ENCODE measurements at places on chromosomes 1 and 21.
A peak's percentile ranks its signal among the peaks of the same experiment; 100 is the strongest.

DNA sequence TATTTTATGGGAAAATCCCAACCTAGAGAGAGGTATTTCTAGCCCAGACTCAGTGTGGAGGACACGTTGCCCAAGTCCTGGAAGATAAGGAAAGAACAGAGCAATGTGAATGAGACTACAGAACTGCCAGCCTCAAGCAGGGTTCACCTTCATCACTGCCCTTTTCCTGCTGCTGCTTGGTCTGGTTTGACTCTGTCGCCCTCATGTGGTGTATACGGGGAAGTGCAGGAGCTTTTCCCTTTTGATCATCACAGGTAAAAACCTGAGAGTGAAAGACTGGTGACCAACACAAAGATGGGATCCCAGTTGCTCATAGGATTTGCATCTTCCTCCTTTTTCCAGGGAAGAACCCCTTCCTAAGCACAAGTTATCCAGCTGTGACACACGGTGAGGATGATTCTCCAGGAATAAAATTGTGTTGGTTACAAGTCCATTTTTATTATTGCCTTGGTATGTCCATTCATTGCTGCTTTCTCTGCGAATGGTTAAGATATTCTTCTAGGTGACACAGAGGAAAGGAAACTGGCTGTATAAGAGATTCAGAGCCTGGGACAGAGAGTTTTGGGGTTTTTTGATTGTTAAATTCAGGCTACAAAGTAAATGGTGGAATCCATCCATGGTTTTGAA lies 89.5 kb upstream of the CD53 start:
- no peak for DNase-seq

- DNase-seq: no peak
These were observed 367.7 kb downstream of the PRDM2 start for GRCh38 chr1:14067711-14068110.

- DNase-seq: no peak
These were observed 242.3 kb downstream of the TOMM20 start for GRCh38 chr1:234886081-234886984.

DNA sequence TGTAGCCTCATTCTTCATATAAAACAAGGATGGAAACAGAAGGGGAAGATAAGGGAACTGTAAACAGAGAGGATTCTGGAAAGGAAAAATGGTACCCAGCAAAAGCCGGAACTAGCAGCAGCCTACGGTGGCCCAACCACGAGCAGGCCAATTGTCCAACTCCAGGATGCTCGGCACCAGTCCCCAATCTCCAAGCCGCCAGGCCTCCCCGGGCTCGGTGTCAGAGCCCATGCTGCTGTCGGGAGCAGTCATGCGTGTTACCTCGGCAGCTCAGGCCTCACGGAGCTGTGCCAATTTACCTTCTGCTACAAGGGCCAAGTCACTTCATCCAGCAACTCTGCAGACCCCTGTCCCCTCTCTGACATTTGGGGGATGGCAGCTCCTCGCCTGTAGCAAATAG lies 130.8 kb downstream of the ZBTB18 start:
- no peak for DNase-seq

- DNase-seq: no peak
These were observed 84.7 kb downstream of the NOTCH2 start for GRCh38 chr1:119984771-119985170.

- no peak for DNase-seq
These were observed 8.6 kb upstream of the ACBD3 start for GRCh38 chr1:226195144-226195543.

DNA sequence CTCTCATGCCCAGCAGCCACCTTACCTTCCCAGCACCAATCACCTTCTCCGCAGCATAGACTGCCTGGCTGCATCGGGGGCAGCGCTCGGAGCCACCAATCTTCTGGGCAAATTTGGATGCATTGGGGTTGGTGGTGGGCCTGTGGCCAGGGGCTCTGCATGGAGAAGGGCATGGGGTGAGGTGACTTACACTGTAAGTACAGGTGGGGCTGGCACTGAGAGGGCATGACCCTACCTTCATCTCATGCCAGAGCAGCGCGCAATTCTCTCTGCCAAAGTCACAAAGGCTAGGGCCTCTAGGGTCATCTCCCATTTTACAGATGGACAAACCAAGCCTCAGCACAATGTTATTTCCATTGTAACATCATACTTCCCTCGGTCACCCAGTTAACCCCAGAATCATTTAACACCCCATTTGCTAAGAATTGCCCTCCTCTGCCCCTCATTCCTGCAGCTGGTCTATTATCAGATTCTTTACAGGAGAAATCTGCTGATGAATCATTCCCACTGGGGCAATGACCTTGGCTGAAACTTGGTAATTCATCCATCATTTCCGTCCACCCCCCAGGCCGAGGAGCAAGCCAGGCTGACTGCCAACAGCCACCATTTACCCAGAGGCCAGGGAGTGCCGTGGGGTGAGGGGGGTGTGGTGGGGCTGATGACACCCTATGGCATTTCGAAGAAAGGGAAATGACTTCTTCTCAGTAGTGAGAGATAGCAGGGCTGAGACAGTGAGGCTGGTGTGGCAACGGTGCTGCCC lies 17.9 kb downstream of the CSRP1 start:
- DNase-seq: no peak

GRCh38 chr1:36207339-36207738 lies 16.9 kb upstream of the THRAP3 start:
- DNase-seq: peak; percentile 12

GRCh38 chr1:77265180-77265579 lies 16.6 kb upstream of the AK5 start:
- no peak for DNase-seq

GRCh38 chr1:200512191-200512590 lies 102.4 kb upstream of the ZNF281 start:
- no peak for DNase-seq

- DNase-seq: peak; percentile 78
These were observed 2.4 kb upstream of the NFIA start for GRCh38 chr1:61079898-61080336.

- no peak for DNase-seq
These were observed 176.5 kb downstream of the HIVEP3 start for GRCh38 chr1:41742219-41742618.

GRCh38 chr1:63010913-63011660 lies 227.2 kb downstream of the ATG4C start:
- DNase-seq: no peak

- DNase-seq: no peak
These were observed 18.3 kb upstream of the PSMB2 start for GRCh38 chr1:35659589-35659988.

DNA sequence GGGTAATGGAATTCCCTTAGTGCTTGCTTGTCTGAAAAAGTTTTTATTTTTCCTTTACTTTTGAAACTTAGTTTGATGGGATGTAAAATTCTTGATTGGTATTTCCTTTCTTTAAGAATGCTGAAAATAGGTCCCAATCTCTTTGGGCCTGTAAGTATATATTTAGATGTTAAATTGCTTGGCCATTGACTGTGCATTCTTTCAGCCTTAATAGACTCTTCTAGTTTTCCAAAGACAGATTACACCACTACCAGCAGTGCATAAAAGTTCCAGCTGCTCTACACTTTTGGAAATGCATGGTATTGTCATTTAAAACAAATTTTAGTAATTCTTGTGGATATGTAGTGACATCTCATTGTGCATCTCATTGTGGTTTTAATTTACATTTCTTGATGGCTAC lies 464.8 kb upstream of the USP24 start:
- DNase-seq: no peak

GRCh38 chr1:224378855-224379631 lies 22.4 kb downstream of the CNIH4 start:
- DNase-seq: no peak

DNA sequence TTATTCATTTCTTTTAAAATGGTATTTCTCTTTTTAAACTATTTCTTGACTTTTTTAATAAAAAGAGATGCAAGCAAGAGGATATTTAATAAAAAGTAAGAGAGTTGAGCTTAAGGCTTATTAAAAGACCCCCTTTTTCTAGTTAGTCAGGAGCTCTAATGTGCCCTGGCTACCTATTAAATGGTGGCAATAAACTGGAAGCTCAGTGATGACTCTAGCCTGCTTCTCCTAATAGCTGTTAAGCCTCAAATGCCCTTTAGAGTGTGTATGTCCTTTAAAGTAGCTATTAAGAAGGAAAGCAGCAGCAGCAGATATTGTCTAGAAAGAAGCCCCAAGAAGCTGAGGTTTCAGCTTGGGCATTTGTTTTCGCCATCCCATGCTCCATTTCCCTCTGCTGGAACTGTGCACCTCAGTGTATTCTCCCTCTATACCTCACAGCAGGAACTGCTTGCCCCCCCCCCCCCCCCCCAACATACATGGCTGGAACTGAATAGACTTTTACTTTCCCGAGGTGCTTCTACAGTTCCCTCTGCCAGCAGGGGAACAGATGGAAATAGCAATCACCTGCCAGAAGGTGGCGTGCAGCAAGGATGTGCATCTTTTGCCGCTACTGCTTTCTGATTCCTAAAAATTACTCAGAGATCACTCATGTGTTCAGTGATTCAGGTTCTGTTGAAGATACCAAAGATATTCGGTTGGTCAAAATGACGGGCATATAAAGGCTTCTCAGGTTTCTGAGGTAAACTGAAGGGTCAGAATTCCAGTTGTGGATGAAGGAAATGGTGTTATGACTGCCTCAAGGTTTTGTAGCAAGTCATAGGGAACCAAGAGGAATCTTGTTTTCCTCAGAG lies 2.5 kb downstream of the RGS4 start:
- DNase-seq: peak; percentile 33

GRCh38 chr1:152497273-152497672 lies 13.3 kb upstream of the LCE5A start:
- DNase-seq: no peak

- no peak for DNase-seq
These were observed 27.7 kb upstream of the RRP15 start for GRCh38 chr1:218257371-218257770.

DNA sequence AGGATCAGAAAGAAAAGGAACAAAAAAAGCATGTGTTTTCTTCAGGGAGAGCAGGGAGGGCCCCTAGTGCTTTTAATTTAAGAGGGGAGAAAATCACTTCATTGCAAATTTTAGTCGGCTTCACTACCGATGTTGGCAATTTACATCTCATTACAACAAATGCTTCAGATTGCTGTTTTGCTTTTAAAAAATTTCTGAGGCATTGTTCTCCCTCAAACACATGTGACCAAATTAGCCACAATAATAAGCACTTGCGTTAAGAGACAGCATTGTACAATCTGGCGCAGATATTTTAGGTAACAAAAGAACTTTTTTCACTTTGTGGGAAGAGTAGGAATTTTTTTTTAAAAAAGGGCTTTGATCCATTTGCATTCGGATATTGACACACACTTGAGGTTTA lies 29.8 kb downstream of the BEND5 start:
- DNase-seq: no peak

- DNase-seq: peak; percentile 16
These were observed 8.5 kb upstream of the B4GALT3 start for GRCh38 chr1:161185732-161186311.

DNA sequence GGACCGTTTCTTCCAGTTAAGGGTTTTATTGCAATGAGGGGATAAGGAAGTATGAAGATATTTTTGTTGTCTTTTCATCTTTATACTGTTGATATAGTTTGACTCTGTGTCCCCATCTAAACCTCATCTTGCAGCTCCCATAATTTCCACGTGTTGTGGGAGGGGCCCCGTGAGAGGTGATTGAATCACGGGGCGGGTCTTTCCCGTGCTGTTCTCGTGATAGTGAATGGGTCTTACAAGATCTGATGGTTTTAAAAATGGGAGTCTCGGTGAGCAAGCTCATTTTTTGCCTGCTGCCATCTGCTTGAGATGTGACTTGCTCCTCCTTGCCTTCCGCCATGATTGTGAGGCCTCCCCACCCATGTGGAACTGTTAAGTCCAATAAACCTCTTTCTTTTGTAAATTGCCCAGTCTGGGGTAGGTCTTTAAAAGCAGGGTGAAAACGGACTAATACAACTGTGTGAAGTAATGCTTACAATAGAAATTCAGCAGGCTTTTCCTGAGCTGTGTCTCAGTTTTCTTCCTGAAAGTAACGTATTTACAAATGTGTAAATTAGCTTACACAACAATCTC lies 377.3 kb downstream of the SIPA1L2 start:
- no peak for DNase-seq

- DNase-seq: no peak
These were observed 116.0 kb downstream of the PLPP3 start for GRCh38 chr1:56463376-56463775.

- no peak for DNase-seq
These were observed 316.8 kb downstream of the SETD4 start for GRCh38 chr21:35743571-35743970.

DNA sequence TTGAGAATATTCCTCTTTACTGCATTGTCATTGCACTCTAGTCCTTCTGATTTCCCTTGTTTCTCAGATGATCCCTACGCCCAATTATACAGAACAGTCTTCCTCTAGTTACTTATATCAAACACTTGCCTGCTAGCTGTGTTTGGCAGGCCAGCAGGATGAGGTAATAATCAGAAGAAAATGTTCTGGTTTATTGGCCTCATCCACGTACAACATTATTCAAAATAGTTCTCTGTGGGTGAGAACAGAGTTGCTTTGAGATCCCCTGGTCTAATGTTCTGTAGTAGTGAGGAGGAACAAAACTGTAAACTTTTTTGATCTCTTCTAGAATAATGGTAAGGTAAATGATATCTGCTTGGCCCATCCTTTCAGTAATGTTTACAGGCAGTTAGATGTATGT lies 22.3 kb upstream of the C1orf105 start:
- DNase-seq: no peak

- DNase-seq: peak; percentile 67
These were observed 300.0 kb downstream of the RRAGC start for GRCh38 chr1:38559446-38560165.

DNA sequence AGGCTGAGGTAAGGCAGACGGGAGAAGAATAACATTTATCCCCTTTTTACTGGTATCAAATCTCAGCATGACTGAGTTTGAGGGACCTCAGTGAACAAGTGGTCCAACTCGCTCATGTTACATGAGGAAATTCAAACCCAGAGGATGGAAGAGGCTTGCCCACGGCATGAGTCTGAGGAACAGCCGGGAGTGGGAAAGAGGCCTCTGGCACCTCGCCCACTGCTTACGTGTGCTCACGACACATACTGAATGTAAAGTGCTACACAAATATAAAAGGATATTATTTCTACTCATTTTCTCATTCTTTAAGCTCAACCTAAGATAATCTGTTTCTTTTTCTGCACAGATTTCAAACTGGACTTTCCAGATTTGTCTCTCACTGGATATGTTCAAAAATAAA lies 14.7 kb downstream of the BEND5 start:
- no peak for DNase-seq

GRCh38 chr1:55257958-55258357 lies 42.8 kb upstream of the USP24 start:
- DNase-seq: peak; percentile 45

DNA sequence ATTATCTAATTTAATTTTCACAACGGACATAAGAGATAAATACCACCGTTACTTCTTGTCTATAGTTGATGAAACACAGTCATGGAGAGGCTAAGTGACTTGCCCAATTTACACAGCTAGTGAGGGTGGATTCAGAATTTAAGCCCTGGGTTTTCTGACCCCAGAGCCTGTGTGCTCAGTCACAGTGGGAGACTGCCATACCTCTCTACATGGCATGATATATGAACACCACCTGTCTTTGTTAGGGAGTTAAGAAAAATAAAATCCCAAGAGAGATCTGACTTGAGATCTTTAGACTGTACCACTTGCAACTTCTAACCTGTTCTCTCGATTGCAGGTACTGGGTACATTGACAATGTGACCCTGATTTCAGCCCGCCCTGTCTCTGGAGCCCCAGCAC lies 40.3 kb downstream of the LAMC2 start:
- no peak for DNase-seq
